ENCODE measurements at places on chromosomes 12 and 14.

DNA sequence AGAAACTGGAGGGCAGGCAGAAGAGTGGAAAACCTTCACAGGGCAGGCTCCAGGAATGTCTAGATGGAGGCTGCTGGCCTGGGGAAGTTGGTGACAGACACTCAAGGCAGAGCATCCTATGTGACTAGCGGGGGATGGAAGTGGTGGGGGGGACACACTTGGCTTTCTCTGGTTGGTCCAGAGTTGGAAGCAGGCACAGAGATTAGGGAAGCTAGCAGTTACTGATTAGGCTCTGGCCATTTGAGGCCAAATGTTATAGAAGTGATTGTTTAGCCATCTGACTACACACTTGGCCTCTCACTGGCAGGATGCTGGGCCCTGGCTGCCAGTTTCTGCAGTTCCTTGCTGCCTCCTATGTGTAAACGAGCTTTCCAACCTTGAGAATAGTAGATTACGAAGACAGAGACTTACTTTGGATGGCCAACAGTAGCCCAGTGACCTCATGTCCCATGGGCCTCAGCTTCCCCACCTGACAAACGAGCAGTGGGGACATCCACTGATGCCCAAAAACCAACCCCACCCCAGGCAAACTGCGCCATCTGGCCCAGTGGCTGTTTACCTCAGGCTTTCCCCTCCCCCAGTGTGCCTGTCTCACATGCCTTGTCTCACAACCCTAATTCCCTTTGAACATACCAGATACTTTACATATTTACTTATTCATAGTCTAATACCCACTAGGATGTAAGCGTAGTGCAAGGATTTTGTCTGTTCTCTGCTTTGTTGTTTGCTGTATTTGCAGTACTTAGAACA lies 102.7 kb downstream of the PAPLN start:
- no peak for DNase-seq

- no peak for DNase-seq
Observed at GRCh38 chr14:104879201-104879982, 14.3 kb downstream of the CEP170B start.

- no peak for DNase-seq
Observed at GRCh38 chr12:195156-195555, 18.8 kb downstream of the SLC6A12 start.

- DNase-seq = no peak
Observed at GRCh38 chr12:121578230-121579189, 2.3 kb downstream of the KDM2B start.

- DNase-seq = no peak
Observed at GRCh38 chr12:124273630-124274029, 21.3 kb upstream of the RFLNA start.

GRCh38 chr12:10128687-10129086 lies 1.3 kb downstream of the CLEC7A start:
- DNase-seq = no peak

GRCh38 chr12:24881227-24881626 lies 67.7 kb downstream of the BCAT1 start:
- no peak for DNase-seq

All from NCI-H2029 treated with DMSO at 0.1 percent for 48 hours (cell line).